Stimulated activated CD4-positive, alpha-beta T cell treated with anti-CD3 and anti-CD28 coated beads, TNF-alpha, amount 100 ng/mL, for 4 hours (primary cell): ENCODE measurements at places on chromosomes 7 and 10.

- DNase-seq = no peak
Observed at GRCh38 chr10:34216348-34216945, 598.6 kb downstream of the PARD3 start.

GRCh38 chr10:132451506-132452215 lies 54.7 kb downstream of the PWWP2B start:
- DNase-seq = no peak

DNA sequence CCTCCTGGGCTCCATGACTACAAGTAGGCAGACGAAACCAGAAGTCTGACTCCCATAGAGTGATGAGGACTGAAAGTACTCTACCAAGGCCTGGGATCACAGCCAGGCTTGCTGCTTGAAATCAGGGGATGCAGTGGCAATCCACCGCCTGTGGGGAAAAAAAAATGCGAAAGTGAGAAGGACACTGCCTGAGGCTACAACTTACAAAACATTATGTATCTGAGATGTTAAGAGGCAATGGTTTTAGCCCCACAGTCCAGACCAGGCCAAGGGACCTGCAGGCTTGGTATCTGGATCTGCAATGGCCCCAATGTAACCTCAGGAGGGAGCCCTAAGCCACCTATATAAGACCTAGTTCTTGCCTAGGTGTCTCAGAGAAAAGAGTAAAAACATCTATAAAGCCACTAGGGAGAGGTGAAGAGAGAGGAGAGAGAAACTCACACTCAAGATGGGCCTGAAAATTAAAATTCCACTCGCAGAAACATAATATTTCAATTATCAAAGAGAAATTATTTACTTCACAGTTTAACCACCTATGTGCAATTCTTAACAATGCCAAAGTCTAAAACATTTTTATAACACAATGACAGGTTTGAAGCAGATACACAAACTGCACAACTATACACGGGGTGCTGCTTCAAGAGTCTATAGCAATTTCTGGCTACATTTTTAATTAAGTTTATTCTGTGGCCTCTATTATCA lies 13.9 kb downstream of the DNAJC1 start:
- no peak for DNase-seq

GRCh38 chr10:18104223-18104872 lies 35.9 kb upstream of the CACNB2 start:
- peak; percentile 12 for DNase-seq

DNA sequence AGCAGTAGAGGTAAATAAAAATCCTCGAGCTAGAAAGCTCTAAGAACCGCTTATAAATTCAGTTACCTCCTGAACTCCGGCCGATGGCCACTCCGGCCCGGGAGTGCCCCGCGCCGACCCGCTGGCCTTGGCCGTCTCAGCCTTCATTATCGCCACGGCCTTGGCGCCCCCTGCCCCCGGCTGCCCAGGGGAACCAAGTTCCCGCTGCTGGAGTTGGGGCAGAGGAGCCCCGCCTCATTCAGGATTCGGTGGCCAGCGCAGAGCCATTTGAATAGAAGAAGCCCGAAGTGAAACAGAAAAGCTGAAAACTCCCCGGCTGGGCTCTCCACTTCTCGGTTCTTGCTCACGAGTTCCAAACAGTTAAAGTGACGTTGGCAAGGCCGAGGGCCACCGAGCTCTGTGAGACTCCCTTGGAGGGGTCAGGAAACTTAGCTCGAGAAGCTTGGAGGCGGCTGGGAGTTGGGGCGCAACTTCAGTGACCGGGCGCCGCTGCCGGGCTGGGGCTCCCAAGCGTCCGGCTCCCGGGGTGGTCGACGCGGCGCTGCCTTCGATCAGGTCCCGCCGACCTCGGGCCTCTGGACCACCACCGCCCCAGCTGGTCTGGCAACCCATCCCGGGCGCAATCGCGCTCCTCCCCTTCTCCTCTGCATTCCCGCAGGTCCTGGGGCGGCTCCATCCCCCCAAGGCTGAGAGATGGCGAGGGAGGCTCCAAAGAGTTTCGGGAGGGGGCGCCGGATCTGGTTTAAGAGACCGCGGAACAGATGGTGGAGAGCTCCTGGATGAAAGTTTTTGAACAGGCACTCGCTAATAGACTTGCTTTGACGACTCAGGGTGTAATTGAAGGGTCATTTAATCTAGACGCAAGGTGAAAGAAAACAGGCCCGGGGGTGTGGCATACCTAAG lies 5.8 kb upstream of the FEZF1 start:
- DNase-seq = no peak

GRCh38 chr7:522071-522950 lies 2.7 kb upstream of the PDGFA start:
- DNase-seq = no peak

DNA sequence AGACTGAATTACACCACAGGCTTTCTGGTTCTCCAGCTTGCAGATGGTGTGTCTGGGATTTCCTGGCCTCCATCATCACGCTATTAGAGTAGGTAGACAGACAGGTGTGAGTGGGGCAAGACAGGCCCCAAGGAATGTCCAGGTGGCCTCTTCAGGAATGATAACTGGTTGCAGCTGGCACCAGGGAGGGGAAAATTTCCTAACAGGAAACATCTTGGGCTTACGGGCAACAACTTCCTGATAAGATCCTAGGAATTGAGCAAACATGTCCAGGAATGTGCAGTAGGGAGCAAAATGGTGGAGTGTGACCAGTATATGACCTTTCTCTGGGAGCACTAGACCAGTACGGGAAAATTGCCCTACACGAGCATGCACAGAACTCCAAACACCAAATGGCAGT lies 11.3 kb downstream of the XRCC2 start:
- no peak for DNase-seq

DNA sequence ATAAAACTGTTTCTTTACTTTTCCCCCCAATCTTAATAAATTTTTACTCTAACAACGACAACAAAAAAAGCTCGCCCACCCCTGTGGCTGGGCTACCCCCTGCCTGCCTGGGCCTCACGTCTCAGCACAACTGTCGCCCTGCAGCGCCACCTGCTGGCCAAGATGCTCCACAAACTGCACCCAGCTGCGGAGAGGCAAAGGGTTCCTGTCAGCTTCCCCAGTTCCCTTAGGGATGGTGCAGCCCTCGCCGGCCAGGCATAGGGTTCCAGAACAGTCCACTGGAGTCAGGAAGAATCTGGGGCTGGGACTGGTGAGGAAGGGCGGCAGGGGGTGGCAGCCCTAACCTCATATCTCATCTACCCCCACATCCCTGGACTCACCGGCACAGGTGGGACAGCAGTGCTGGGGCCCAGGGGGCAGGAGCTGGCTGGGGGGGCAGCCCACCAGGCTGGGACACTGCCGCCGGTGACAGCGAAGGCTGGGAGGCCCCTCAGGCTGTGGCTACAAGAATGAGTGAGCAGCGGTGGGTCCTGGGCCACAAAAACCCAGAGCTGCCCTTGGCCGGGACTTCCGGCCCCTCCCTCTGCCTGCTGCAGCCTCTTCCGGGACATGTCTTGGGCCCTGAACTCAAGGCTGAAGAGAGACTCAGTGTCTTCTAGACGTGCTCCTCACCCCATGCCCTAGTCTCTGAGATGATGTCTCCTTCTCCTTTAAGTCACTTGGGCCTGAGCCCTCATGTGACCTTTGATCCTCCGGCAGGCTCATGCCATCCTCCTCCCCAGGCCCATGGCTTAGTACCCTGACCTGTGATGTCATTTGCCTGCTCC lies 21.2 kb downstream of the ATP6V1F start:
- peak; percentile 83 for DNase-seq

GRCh38 chr10:1873661-1874315 lies 136.5 kb upstream of the ADARB2 start:
- no peak for DNase-seq

DNA sequence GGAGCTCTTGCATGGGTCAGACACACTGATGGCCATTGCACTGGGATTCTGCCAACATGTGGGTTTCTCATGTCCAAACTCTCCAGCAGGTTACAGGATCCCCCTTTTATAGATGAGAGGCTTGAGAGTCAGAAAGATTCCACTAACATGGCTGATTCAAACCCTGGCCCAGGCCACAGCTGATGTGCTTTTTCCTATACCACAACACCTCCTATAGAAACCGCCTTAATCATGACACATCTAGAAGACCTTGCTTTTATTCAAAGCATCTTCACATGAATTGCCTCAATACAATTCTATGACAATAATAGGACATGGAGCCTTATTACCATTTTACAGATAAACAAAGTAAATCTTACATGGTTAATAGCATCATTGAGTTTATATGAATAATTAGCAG lies 188.6 kb downstream of the DPY19L1 start:
- DNase-seq = no peak

- DNase-seq = no peak
Observed at GRCh38 chr7:114790521-114790920, 131.4 kb upstream of the MDFIC start.

DNA sequence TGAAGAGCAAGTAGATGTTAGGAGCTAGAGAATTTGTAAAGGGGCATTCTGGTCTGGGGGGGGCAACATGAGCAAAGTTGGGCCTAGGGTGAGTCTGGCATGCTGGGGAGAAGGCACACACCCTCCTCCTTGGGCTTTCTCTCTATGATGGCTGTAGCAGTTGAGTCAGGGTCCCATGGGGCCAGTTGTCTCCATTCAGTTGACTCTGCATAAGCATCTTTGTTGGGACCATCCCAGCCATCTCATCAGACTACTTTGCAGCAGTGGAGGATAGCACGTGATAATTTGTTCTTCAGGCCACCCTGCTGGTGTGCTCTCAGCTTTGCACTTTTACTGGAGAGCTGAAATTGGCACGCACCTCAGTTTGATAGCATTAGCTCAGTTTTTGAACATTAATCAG lies 55.2 kb downstream of the LRMDA start:
- DNase-seq = no peak

DNA sequence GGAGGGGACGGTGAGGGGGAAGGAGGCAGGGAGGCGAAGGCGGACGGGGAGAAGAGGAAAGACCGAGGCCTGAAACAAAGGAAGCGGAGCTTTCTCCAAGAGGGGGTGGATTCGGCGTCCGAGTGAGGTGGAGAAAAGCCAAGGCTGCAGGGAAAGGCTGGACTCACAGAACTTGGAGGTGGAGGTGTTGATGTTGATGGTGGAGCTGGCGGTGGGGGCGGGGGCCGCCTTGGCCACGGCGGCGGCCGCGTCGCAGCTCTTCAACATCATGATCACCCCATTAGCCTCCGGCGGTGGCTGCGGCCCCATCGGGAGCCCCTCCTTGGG lies 578 bp downstream of the CACUL1 start:
- DNase-seq = no peak

DNA sequence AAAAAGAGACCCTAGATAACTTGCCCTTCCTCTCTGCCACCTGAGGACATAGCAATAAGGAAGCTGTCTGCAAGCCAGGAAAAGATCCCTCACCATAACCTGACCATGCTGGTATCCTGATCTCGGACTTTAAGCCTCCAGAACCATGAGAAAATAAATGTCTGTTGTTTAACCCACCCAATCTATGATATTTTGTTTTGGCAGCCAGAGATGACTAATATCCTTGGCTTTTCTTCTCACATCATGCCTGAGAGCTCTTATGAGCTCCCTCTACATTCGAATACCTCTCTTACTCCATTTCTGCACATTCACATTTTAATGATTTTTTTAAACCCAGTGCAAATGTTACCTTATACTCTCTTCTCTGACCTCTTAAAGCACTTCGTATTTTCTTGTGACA lies 214.0 kb upstream of the CHRM2 start:
- no peak for DNase-seq

DNA sequence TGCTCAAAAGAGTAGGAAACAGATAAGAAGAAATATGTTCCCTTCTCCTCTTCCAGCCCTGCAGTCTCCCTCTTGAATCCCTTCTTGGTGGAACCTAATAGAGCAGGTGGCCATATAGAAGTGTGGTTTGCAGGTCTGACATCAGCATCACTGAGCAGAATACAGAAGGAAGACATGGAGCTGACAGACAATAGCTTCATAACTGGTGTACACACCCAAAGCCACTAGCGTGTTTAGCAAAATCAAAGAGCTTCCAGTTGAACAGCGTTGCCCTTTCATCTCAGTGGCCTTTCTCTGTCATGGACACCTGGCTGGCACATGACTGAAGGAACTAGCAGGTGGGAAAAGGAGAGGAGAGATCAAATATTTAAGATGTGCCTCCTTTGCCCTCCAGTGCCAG lies 245.5 kb downstream of the BAMBI start:
- no peak for DNase-seq

DNA sequence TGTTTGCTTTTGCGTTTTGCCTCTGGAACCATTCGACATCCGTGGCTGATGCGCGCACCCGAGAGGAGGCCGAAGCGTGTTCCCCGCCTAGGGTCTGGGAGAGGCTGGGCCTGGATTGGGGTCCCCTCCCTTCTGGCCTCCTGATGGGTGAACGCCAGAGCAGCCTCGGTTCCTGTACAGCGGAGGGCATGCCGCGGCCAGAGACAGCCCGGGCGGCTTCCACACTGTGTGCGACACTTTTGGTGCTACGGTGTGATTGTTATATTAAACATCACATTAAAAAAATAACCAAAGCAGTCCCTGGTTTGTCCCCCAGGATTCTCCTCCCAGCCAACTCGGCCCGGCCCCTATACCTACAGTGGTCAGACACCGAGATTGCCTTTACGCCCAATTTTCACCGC lies 3.7 kb upstream of the HOXA7 start:
- DNase-seq = no peak

GRCh38 chr7:151009327-151010036 lies 14.8 kb downstream of the ATG9B start:
- no peak for DNase-seq

GRCh38 chr7:76278540-76278939 lies 23.9 kb upstream of the HSPB1 start:
- DNase-seq = no peak

- DNase-seq = no peak
Observed at GRCh38 chr7:121774563-121774962, 98.4 kb upstream of the PTPRZ1 start.

- no peak for DNase-seq
Observed at GRCh38 chr7:80851896-80852476, 66.9 kb downstream of the SEMA3C start.

GRCh38 chr7:90828601-90829000 lies 232.5 kb downstream of the CDK14 start:
- DNase-seq = no peak

DNA sequence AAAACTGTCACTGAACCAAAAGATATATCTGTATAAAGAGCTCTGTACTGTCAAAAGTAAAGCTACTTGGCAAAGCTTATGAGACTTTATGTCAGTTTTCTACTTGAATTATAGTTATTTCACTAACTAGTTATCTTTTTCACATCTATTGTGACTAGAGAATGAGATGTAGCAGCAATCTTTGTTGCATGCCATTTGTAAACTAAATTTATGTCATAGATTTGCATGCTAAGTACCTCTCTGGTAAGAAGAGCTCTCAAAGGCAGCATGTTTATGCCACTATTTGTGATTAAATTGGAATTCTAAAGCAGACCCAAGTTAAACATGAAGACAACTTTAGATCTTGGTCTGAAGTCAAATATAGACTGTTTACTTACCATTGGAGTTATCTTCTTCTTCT lies 300.6 kb downstream of the CNTNAP2 start:
- DNase-seq = no peak

GRCh38 chr10:85922356-85923129 lies 444.1 kb downstream of the GRID1 start:
- no peak for DNase-seq

DNA sequence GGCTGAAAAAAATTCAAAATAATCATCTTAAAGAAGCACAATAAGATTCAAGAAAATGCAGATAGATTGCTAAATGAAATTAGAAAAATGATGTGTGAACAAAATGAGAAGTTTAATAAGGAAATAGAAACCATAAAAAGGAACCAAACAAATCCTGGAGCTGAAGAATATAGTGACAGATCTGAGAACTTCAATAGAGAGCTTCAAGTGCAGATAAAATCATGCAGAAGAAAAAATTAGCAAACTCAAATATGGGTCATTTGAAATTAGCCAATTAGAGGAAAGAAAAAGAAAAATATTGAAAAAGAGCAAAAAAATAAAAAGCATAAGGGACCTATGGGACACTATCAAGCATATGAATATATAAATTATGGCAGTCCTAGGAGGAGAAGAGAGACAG lies 720.1 kb downstream of the PARD3 start:
- DNase-seq = no peak
